ENCODE measurements at places on chromosomes 2 and 18.

- DNase-seq = no peak
Measured at GRCh38 chr2:142581491-142581890, 296.0 kb upstream of the KYNU start.

- DNase-seq = no peak
Measured at GRCh38 chr2:232229911-232230310, 148.6 kb upstream of the ALPP start.

GRCh38 chr2:236910781-236911495, 174.8 kb upstream of the COPS8 start:
- no peak for DNase-seq

- DNase-seq = no peak
Measured at GRCh38 chr2:96963316-96963715, 23.1 kb downstream of the FAM178B start.

DNA sequence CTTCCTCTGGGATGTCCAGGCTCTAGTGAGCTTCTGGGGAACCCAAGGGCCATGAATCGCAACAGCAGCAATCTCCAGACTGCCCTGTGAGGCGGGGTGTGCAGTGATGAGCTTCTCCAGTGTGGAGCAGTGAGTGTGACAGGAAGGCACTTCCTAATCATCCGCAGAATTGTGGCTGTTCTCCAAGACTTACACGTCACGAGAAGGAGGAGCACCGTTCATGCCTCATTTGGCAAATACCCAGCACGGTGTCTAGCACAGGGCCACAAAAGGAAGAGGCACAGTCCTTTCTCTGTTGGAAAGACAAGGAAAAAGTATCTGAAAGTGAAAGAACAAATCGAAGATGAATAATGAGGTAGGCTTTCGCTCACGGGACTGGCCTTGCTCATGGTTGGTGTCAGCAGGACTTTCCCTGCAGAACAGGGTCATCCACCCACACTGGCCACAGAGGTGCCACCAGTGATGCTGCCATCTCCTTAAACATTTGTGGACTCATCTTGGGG, 125.1 kb upstream of the HAAO start:
- no peak for DNase-seq

GRCh38 chr2:148764815-148765214, 110.2 kb upstream of the KIF5C start:
- DNase-seq = no peak

DNA sequence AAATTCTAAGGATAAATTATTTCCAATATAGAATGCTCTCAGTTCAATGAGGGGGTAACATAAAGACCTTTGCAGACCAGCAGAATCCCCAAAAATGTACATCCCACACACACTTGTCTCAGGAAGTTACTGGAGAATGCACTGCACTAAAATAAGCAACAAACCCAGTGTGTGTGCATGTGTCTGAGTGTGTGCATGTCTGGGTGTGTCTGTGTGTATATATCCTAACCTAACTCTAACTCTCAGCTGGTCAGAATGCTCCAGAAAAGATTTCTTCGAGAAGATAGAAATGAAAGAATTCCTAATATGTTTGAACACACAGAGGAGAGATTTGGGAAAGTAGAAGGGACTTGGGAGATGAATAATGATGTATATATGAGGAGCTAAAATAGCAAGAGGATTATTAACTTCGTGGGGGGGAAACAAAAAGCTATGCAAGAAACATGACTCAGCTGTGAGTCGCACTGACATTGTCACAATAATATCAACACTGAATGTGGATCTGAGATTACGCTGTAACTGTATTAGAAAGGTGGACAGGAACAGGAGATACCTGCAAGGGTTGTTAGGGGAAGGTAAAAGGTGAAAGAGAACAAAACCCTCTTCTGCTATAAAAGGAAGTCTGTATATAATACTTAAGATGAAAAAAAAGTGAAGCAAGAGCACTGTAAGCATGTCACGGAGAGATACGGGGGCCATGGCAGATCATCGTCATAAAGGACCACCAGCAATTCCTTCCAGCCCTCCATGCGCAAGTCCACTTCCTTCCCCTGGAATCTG, 11.1 kb downstream of the COLEC12 start:
- no peak for DNase-seq

GRCh38 chr2:60413814-60414168, 139.7 kb downstream of the BCL11A start:
- no peak for DNase-seq

- DNase-seq = no peak
Measured at GRCh38 chr18:40752316-40752715, 1202.7 kb upstream of the PIK3C3 start.

- DNase-seq = no peak
Measured at GRCh38 chr18:30044496-30044895, 998.0 kb downstream of the DSC3 start.

DNA sequence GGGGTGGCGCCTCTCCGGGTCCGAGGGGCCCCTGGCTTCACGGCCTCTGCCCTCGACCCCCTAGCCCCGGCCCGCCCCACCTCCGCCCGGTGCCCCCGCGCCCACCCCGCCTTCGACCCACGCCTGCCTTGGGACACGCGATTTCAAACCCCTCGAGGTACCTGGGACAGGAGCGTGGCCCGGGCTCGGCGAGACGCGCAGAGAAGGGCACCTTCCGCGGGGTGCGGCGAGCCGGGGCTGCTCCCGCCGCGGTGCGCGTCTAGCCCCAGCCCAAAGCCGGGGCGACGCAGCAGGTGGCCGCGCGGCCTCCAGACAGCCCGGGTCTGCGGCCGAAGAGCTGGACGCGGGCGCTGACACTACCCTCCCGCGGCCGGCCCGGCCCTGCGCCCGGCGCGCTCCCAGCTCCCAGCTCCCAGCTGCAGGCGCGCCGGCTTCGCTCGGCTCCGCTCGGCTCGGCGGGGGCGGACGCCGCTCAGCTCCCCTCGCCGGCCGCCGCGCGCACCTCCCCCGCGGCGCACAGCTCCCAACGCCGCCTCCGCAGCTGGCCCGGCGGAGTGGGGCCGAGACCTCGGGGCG, at the start of gene CRACDL:
TSS of gene CRACDL (minus strand) at position 449 of the 576 bp plus-strand sequence. CDS start 89,425 bp downstream, outside the sequence.
- DNase-seq = no peak

Data from activated CD8-positive, alpha-beta memory T cell treated with anti-CD3 and anti-CD28 coated beads for 4 hours (primary cell).